ENCODE measurements at places on chromosomes 16 and 17. TPM values are rescaled to one million over a fixed set of nuclear protein-coding genes. Genes with fewer than 3 reads are reported as not detected.

DNA sequence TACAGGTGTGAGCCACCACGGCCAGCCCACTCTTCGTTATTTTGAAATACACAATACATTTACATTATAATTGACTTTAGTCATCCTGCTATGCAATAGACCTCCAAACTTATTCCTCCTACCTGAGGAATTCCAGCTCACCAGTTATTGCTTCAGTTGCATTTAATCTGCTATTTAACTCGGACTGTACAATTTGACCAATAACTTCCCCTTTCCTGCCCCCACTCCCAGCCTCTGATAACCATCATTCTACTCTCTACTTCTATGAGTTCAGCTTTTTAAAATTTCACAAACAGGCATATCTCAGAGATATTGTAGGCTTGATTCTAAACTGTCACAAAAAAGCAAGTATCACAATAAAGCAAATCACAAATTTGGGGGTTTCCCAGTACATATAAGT, 157.0 kb downstream of the COPRS start:
- DNase-seq = no peak

Gene ACSF2
- polyA plus RNA-seq = 404 TPM

Gene CCL7
- polyA plus RNA-seq = not detected

DNA sequence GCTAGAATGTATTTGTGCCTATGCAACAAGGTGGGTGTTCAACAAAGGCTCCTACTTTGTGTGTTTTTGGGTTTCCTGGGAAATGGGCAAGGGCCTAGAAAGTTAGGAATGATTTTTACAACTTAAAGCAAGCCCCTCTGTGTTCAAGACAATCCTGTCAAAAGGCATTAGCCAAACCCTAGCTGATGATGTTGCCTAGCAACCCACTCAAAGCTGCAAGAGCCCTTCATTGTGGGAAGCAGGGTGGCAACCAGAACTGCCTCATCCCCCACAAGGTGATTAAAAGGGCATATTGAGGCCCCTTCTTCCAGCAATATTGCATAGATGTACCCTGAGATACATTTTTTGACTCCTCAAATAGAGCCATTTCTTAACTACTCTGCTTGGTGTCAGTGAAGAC, 16.0 kb upstream of the RASL10B start:
- DNase-seq = no peak

DNA sequence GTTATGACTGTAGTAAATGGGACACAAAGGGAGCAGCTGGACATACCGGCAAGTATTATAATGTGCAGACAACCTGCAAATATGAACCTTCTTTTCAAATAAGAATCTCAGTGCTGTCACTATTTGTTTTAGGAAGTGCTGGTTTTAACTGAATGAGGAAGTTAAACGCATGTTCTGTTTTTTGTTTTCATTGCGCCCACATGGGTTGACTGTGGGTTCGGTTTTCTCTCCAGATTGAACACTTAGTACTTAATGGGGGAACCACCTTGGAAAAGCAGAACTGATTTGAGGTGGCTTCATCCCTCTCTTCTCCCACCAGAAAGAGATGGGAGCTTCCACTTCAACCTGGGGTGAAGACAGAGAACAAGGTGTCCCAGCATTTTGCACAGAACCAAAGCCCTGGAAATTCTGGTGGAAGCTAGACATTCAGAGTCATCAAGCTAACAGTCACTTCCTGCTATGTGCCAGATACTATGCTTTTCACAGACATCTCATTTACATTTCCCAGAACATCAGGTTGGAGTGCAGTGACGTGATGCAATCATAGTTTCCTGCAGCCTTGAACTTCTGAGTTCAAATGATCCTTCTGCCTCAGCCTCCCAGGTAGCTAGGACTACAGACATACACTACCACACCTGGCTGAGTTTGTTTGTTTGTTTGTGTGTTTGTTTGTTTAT, 149.8 kb downstream of the CDH13 start:
- no peak for DNase-seq

DNA sequence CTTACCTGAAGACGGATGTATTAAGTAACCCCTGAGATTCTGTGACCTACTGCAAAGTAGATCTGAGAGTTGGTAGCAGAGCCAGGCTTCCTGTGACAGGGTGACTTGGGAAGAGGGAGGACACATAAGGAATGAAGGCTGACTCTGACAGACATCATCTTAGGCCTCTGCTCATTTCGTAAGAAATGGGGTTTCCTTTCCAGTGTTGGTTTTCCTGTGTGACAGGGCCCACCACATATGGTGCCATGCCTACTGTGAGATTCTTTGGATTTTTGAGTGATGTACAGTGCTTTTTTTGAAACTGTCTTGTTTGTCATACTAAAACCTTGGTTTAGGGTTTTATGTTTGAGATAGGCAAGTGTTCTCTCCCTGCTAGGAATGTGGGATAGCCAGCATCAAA, 12.7 kb downstream of the LIG3 start:
- no peak for DNase-seq

DNA sequence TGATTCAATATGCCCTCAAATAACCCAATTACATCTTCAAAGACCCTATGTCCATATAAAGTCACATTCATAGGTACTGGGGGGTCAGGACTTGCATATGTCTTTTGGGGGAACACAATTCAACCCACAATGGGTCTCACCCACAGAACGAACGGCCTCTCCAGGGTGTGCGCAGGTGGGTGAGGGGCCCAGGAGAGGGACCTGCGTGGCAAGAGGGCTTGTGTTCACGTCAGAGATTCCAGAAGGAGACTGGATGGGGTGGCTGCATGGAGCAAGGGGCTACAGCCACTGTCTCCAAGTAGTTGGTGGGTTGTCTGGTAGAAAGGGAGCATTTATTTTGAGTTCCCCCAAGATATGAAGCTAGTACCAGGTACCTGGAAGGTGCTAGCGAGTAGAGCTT, 212.2 kb downstream of the SEC14L1 start:
- DNase-seq = no peak

- DNase-seq = no peak
These were observed 1.4 kb upstream of the ABR start for GRCh38 chr17:1180958-1181752.

- no peak for DNase-seq
These were observed 78.1 kb upstream of the ZFHX3 start for GRCh38 chr16:73125850-73126524.

- no peak for DNase-seq
These were observed 2.3 kb downstream of the SLC5A11 start for GRCh38 chr16:24848065-24848464.

- no peak for DNase-seq
These were observed 252.7 kb downstream of the PARN start for GRCh38 chr16:14377326-14377725.

- DNase-seq = no peak
These were observed 8.7 kb upstream of the CDC27 start for GRCh38 chr17:47197821-47198220.

Gene CMTM2
- not detected for polyA plus RNA-seq

Gene TPSD1
- not detected for polyA plus RNA-seq

GRCh38 chr17:66255112-66255511, 25.9 kb upstream of the APOH start:
- no peak for DNase-seq

Gene CA7
- not detected for polyA plus RNA-seq

Gene TMC5
- 1.0 TPM for polyA plus RNA-seq

Gene ARL5C
- polyA plus RNA-seq = not detected

DNA sequence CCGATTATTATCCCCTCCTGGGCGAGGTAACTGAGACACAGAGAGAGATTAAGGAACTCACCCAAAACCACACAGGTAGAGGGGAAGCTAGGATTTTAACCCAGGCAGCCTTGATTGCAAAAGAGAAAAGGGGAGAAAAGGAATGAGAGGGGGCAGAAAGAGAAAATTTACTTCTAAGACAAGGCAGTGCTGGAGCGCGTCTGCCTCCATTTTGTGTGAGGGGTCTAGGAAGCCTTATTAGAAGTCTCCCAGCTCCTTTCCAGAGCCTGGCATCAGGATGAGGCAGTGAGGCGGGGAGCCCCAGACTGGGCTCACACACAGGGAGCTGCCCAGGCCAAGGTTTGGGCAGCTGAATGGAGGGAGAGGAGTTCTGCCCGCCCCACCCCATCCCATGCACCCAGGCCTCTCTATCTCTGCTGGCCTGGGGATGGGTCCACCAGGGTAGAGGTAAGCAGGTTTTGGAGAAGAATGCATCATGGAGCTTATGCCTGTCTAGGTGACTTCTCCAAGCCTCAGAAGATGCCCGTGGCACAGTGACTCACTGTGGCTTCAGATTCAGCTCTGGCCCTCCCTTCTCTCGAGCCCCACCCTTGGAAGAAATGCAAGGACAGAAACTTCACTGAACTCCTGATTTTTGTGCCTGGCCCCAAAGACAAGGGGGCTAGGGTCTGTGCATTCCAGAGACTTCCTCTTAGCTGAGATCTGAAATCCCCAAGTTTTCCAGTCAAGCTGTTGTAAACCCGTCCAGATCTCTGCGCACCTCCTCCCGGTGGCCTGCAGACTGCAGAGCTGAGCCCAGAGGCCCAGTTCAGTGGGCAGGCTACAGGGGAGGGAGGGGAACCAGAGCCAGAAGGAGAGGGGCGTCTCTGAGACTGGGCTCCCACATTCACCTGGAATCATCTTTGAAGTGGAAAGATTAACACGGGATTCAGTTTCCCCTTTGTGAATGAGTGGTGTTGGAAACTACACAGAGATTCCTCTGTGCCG, 95.1 kb upstream of the CDH5 start:
- DNase-seq = no peak

DNA sequence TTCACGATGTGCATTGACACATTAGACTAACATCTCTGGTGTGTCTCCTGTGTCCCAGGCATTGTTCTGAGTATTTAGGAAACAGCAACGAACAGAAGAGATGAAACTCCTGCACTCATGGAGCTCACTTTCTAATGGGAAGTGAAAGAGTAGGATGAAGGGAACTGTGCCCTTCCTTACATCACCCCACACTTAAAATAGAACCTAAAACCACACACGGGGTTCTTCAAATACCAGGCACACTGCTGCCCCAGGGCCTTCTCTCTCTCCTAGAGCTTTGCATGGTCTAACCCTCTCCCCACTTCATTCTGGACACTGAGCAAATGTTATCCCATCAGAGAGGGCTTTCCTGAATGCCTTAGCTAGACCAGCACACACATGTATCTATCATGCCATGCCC, 33.7 kb downstream of the TRIM25 start:
- no peak for DNase-seq

DNA sequence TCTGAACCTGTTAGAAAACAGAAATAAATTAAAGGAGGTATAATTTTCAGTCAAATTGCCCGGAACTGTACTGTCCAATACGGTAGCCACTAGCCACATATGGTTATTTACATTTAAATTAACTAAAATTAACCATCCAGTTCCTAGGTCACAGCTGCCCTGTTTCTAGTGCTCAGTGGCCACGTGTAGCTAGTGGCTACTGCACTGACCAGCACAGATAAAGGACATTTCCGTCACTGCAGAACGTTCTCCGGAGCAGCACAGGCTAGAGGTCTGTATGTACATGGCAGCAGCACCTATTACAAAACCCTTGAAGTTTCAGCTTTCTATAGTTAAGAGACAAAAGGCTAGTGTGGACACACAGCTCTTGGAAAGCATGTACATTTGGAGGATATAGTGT, 33.7 kb downstream of the CPSF4L start:
- DNase-seq = no peak

DNA sequence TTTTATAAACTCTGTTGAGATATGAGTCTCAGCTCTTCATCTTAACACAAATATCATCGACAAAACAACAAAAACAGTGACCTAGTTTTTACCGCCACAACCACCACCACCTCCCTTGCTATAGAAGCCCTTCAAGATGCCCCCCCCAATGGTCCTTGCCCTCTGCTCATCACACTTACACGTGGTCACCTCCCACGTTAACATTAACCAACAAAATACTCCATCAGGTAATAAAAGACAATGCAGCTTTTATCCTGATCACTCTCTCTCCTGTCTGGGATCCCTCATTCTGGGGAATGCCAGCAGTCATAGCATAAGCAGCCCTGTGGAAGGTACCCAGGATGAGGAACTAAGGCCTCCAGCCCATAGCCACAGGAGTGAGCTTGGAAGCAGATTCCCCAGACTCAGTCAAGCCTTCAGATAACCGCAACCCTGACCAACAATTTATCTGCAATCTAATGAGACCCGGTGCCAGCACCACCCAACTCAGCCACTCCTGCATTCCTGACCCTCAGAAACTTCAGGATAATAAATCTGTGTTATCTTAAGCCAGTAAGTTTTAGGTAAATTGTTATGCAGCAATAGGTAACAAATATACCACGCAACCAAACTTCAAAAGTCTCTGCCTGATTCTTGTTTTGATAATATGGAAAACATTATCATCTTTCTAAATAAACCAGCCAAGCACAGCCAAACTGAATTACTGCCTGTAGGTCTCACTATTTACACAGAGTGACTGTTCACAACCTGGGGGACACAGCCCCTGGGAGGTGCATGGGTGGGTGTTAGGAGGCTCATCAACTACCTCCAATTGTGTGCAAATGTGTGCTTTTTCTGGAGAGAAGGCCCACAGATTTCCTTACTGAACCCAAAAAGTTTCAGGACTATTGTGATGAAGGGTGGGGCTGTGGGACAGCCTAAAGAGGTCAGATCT, 6.1 kb downstream of the PECAM1 start:
- peak; percentile 26 for DNase-seq

- no peak for DNase-seq
These were observed 9.2 kb upstream of the SREBF1 start for GRCh38 chr17:17846003-17846402.

DNA sequence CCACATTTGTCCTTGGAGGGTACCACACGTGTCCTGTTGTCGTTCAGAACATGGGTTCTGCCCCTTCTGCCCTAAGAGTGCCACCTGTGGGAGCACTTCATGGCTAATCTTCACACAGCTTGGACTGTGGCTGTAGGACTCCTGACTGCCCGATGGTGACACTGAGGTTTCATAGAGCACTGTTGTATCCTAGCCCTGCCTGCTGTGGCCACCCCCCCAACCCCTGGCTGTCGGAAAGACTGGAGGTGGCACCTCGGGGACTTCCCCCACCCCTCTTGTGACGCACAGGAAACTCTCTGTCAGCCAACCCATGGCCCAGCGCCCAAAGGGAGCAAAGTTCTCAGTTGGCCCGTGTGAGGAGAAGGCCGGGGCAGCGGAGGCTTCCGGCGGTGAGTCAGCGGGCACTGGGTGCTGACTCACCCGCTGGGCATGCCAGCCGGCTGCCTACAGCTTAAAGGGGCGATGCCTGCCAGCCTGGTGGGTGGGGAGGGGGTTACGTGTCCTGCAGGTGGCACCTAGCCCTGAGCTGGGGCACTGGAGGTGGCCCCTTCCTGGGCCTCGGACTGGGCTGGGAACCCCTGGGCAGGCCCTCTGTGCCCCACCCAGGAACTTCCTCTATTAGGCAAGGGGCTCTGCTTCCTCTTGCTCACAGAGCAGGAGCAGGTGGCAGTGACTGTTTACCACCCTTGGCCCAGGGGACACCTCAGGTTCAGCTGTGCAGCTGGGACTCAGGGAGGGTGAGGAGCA, 3.4 kb downstream of the MAP2K3 start:
- DNase-seq = no peak

GRCh38 chr16:58085584-58086251, 43.5 kb downstream of the CFAP20 start:
- no peak for DNase-seq

- no peak for DNase-seq
These were observed 100.2 kb upstream of the CDH11 start for GRCh38 chr16:65222049-65222448.
